ENCODE measurements at places on chromosomes 2 and 18.

GRCh38 chr2:171447675-171448074, 13.6 kb downstream of the DCAF17 start:
- no peak for DNase-seq

GRCh38 chr2:158713523-158714138, 81.5 kb upstream of the DAPL1 start:
- no peak for DNase-seq

DNA sequence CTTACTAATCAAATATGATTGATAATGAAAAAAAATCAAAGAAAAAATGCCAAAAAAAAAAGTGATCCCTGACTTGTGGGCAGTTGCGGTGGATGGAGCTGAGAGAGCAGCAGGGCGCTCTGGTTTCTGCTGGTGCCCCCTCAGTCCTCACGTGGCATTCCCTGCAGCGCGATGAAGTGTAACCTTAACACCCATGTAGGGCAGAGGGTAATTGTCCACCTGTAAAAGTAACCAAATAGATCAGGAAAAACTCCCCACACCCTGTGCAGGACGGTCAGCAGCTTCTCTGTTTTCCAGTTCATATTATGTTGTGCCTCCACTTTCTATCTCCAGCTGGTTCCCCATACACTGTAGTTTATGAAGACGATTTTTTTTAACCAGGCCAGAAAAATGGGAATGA, 25.0 kb downstream of the COA5 start:
- no peak for DNase-seq

- no peak for DNase-seq
Observed at GRCh38 chr18:1495387-1495786, 590.7 kb downstream of the ADCYAP1 start.

- DNase-seq = peak; percentile 39
Observed at GRCh38 chr2:236972491-236973342, 113.0 kb upstream of the COPS8 start.

DNA sequence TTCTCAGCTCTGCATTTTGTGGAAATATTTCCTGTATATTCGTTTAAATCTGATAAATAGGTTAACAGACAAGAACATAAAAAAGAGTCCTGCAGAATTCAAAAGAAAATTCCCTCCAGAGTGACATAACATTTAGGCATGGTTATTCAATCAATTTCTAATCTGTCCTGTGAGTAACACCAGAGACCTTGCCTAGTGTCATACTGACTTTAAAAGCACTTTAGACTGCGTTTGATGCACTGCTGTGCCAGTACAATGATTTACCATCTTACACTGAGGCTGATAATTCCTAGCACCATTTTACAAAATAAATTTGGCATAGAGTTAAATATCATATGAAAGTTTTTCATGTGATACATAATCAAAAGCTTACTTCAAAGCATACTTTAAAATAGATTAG, 35.5 kb upstream of the CALCRL start:
- no peak for DNase-seq

- DNase-seq = no peak
Observed at GRCh38 chr2:191209340-191209739, 35.9 kb upstream of the MYO1B start.

GRCh38 chr2:181376442-181376841, 80.7 kb upstream of the ITGA4 start:
- no peak for DNase-seq

- DNase-seq = no peak
Observed at GRCh38 chr2:201580486-201580885, 62.8 kb downstream of the TMEM237 start.

DNA sequence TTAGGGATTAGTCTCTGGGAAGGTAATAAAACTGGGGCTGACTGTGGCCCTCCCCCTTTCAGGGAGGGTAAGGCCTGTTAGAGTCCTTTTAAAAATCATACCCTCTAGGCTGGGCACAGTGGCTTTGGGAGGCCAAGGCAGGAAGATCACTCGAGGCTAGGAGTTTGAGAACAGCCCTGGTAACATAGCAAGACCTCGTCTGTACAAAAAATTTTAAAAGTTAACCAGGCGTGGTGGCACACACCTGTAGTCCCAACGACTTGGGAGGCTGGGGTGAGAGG, 118.7 kb downstream of the STPG4 start:
- no peak for DNase-seq

- no peak for DNase-seq
Observed at GRCh38 chr18:25244170-25244569, 107.8 kb downstream of the ZNF521 start.

GRCh38 chr2:71807581-71808451, 339.8 kb downstream of the CYP26B1 start:
- no peak for DNase-seq

- DNase-seq = no peak
Observed at GRCh38 chr18:9638886-9639285, 24.5 kb upstream of the PPP4R1 start.

- peak; percentile 36 for DNase-seq
Observed at GRCh38 chr2:72954376-72955227, 37.3 kb downstream of the EMX1 start.

DNA sequence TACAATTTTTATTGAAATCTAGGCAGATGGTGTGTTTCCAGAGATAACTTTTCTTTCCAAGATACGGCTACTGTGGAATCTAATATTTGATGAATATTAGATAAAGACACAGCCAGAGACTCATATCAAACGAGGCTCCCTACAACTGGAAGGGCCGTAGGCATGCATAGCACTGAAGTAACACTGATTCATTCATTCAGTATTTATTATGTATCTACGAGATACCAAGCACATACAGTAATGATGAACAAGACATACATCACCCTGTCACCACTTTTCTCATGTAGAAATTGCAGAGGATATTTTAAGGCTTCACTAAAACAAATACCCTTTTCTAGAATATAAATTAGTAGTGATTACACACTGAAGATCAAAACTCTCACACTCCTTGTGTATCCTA, 74.5 kb downstream of the KCTD18 start:
- no peak for DNase-seq

DNA sequence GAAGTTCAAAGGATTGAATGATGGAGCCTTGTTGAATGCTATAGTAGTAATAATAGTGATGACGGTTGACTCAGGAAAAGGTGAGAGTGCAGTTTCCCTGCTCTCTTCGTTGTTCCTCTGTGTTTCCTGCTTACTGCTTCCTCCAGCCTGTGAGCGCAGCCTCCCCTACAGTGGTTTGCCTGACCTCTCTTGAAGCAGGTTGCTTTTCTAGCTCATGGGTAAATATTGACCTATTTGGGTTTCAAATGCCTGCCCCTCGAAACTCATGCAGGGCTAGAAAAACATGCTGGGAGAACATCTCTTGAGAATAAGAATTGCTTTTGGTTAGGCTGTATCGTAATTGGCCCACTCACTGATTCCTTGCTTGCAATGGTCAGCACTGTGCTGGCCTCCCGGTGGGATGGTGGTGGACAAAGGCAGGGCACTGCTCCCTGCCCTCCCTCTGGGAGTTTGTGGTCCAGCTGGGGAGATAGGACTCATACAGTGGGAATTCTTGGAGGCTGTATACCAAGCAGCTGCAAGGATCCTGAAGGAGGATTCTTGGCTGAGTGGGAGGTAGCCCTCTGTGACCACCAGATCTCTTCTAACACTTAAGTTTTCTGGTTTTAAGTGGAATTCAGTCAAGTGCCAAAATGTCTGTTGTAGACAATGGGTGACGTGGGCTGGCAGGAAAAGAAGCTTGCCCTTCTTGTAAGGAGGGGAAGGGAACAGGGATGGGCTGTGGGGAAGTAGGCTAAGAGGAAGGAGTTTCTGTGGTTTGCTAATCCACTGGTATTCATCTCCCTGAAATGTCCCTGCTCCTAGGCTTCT, 5.4 kb upstream of the RNF181 start:
- DNase-seq = no peak

- no peak for DNase-seq
Observed at GRCh38 chr2:102139851-102140250, 2.7 kb upstream of the IL1R1 start.

- no peak for DNase-seq
Observed at GRCh38 chr2:23769364-23769763, 157.6 kb downstream of the ATAD2B start.

- DNase-seq = peak; percentile 74
Observed at GRCh38 chr2:217064234-217065011, 204.6 kb upstream of the TNP1 start.

GRCh38 chr2:26086155-26086637, 52.3 kb downstream of the RAB10 start:
- DNase-seq = no peak

- DNase-seq = no peak
Observed at GRCh38 chr18:8435376-8435775, 173.9 kb upstream of the RAB12 start.

DNA sequence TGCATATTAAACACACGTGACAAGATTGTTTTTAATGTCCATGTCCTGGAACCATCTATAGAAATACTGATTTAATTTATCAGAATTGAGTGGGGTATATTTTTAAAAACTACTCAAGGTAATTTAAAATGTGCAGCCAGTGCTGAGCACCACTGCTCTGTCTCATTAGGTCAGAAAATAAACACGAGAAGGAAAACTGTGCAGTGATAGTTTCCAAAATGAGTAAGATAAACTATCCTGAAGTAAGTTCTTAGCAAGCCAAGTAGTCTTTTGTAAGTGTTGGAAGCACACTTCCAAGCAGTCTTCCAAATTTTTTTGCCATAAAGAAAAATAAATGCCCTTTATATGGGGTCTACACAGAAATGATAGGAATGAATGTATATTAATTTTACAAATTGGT, 93.8 kb upstream of the DNAJC10 start:
- DNase-seq = no peak

DNA sequence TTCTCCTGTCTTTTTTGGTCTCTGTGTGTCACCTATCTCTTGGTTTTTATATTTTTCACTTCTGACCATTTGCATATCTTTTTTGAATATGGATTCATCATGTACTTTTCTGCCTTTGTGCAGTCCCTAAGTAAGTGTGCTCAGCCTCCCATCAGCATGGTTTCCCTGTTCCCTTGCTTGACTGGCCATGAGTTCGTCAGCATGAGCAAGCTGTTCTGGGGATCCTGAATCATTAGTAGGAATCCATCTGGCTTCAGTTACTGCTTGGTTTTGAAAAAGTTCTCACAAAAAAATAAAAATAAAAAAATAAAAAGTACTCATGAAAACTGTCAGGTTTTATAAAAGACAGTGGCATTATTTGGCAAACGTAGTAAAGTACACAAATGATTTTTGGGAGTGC, 144.1 kb downstream of the NCOA1 start:
- no peak for DNase-seq

- DNase-seq = no peak
Observed at GRCh38 chr2:181258720-181259119, 198.5 kb upstream of the ITGA4 start.

- no peak for DNase-seq
Observed at GRCh38 chr2:176076796-176077195, 7.0 kb downstream of the EVX2 start.

- no peak for DNase-seq
Observed at GRCh38 chr2:228846161-228846560, 424.9 kb downstream of the PID1 start.

- no peak for DNase-seq
Observed at GRCh38 chr2:13654416-13654815, 937.7 kb downstream of the TRIB2 start.

DNA sequence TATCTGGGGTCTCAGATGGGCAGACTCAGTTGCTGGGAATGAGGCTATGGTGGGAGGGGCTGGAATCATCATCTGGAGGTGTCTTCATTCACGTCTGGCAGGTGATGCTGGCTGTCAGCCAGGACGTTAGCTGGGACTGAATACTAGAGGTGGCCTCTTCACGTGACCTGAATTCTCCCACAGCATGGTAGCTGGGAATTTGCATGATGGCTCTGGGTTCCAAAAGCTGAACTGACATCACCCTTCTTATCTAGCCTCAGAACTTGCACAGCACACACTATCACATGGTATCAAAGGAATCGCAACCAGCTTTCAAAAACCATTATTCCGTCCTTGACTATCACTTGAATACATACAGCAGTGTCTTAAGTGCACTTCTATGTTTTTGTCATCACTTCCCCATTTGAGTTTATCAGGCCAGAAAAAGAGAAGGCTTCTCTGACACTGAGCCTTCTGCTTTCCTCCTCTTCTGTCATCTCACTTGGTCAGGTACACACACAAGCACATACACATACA, 53.0 kb upstream of the LRP2 start:
- peak; percentile 36 for DNase-seq

DNA sequence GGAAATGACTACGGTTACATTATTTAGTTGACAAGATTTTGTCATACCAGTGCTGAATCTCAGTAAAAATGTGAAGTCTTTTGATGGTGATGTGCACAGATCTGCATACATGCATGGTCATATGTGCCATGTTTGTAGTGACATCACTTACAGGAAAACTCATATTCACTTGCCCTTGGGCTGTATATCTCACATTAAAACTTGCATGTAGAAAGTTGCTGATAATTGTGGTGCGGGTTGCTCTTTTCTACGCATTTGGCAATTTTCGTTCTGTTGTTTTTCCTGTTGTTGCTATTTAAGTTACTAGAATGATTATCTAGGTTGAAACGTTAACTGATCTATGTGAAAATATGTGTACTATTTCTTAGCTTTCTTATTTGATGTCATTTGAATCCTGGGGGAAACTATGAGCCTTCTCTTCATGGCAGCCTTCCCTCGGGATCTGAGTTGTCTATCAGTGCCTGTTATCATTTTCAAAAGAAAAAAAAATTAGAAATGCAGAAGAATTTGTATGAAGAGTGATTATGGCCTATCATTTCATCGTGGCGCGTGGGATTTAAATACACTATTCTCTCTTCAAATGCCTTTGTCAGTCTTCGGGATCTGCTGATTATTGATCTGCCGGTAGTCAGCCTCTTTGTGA, 296.6 kb downstream of the TMX3 start:
- DNase-seq = peak; percentile 4

GRCh38 chr2:176747506-176747905, 465.1 kb upstream of the HNRNPA3 start:
- no peak for DNase-seq

DNA sequence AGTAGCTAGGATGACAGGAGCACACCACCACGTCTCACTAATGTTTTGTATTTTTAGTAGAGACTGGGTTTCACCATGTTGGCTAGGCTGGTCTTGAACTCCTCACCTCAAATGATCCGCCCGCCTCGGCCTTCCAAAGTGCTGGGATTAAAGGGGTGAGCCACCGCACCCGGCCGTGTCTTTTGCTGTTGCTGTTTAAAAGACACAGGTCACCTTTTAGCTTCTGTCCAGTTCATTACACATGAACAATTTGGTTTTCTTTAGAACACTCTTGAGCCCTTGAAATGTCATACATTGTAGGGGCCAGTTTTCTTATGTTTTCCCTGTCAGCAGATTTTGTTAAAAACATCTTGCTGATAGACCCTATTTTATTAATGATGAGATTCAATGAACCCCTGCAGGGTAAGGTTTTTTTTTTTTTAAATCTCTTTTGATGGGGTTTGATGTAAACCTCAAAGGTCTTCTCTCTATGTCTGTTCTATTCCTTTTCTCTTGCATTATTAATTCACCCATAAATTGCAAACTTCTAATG, 61.0 kb upstream of the AGPS start:
- peak; percentile 16 for DNase-seq

Data from retina (tissue), 1 donor.